ENCODE measurements at places on chromosomes 7 and 10. TPM values are rescaled to one million over a fixed set of nuclear protein-coding genes. Genes with fewer than 3 reads are reported as not detected.

IFIT1B gene
- total RNA-seq: not detected

KIAA1549 gene
- total RNA-seq: 1.5 TPM

VAX1 gene
- total RNA-seq: not detected

OR2A12 gene
- total RNA-seq: not detected

POLR2J2 gene
- 13.8 TPM for total RNA-seq

KLF14 gene
- total RNA-seq: not detected

SPDYE2B gene
- not detected for total RNA-seq

TPK1 gene
- 15.8 TPM for total RNA-seq

CREB5 gene
- 1.2 TPM for total RNA-seq

SMKR1 gene
- 3.6 TPM for total RNA-seq

GLI3 gene
- not detected for total RNA-seq

LOXL4 gene
- total RNA-seq: not detected

C10orf53 gene
- not detected for total RNA-seq

SRGN gene
- total RNA-seq: 292 TPM

ENTPD1 gene
- total RNA-seq: 4.4 TPM

GIMAP4 gene
- 88.3 TPM for total RNA-seq
